ENCODE measurements at places on chromosomes 1 and 21.
A peak's percentile ranks its signal among the peaks of the same experiment; 100 is the strongest.

DNA sequence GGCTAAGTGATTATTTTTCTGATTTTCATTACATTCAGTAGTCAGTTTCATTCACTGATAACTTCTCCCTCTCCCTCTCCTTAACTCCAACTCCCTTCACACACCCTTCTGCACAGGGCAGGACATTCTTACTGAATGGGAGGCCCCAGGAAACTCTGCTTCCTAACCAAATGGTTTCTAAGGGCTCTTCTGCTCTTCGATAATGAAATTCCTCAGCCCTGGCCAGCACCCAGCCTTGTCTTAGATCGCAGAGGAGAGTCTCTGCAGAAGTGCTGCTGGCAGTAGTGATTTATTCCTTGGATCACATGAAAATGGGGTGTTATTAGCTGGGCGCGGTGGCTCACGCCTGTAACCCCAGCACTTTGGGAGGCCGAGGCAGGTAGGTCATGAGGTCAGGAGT, 16.4 kb downstream of the PLEKHM2 start:
- no peaks in the 10 kb centered on the region for H3K27me3 ChIP-seq
- H3K4me1 ChIP-seq = peaks cover 2% of the 10 kb centered on the region
- H3K27ac ChIP-seq = no peak overlapping the region
- H3K4me3 ChIP-seq = no peak overlapping the region

DNA sequence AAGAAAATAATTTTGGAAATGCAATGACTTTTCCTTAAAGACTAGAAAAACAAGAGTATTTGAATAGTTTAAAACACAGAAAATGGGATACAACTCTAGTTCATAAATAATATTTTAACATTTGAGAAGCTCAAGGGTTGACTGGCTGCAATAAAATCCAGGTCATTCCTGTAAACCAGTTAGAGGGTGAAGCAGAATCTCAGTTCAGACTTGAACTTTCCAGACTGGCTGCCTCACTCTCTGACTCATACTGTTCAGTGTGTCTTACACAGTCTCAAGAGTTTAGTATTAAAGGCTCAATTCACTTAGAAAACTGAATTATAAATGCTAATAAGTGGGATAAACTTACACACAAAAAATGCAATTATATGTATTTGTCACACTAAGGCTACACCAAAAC, 89.9 kb downstream of the RAVER2 start:
- DNase-seq = no peak
- no peak overlapping the region for H3K27ac ChIP-seq
- no peaks in the 10 kb centered on the region for H3K4me1 ChIP-seq
- no peaks in the 10 kb centered on the region for H3K27me3 ChIP-seq
- no peak overlapping the region for H3K4me3 ChIP-seq

DNA sequence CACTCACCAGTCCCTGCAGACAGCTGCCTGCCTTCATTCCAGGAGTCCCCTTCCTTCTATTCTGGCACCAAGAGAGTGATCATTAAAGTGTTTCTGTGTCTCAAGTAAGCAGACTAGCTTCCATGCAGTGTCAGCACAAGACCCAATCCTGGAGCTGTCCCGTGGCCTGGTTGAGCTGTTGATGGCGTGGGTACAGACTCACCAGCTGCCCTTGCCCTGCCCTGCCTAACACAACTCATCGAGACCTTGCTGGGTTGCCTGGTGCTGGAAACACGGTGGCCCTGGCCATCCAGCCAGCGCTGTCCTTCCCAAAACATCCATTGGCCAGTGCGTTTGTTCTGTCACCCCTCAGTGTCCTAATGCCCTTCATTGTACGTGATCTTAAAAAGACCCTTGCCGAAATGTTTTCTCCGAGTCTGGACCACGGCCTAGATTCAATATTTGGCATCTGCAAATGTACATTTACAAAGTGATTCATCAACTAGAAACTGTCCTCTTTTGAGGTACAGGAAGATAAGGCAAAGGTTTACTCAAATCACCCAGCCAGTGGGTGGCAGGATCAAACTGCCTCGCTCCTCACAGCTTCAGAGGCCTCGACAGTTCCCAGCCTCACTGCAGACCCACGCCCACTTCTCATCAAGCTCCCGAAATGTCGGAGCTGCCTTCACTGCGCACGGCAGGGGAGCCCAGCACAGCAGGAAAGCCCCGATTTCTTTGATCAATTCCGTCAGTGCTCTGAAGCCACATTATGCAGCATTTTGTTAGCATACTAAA, 494.2 kb downstream of the KIF26B start:
- H3K4me1 ChIP-seq = no peaks in the 10 kb centered on the region
- DNase-seq = no peak
- no peak overlapping the region for H3K27ac ChIP-seq
- H3K36me3 ChIP-seq = no peaks in the 10 kb centered on the region

- H3K36me3 ChIP-seq = no peaks in the 10 kb centered on the region
- H3K27me3 ChIP-seq = no peaks in the 10 kb centered on the region
- no peak overlapping the region for H3K27ac ChIP-seq
- no peak for DNase-seq
- H3K4me1 ChIP-seq = no peaks in the 10 kb centered on the region
Observed at GRCh38 chr1:54619749-54620148, 3.6 kb downstream of the FAM151A start.

- H3K36me3 ChIP-seq = no peaks in the 10 kb centered on the region
- no peak overlapping the region for H3K4me3 ChIP-seq
- H3K27me3 ChIP-seq = no peaks in the 10 kb centered on the region
- peak overlapping the region; percentile 95 for H3K27ac ChIP-seq
- H3K4me1 ChIP-seq = peaks cover 6% of the 10 kb centered on the region
Observed at GRCh38 chr1:91022518-91022929, 689 bp upstream of the ZNF644 start.

- peaks cover 2% of the 10 kb centered on the region for H3K27me3 ChIP-seq
- no peak for DNase-seq
- H3K4me1 ChIP-seq = no peaks in the 10 kb centered on the region
- H3K36me3 ChIP-seq = no peaks in the 10 kb centered on the region
- H3K27ac ChIP-seq = no peak overlapping the region
Observed at GRCh38 chr1:3155056-3155925, 86.3 kb downstream of the PRDM16 start.

GRCh38 chr1:34199927-34200326, 23.2 kb downstream of the C1orf94 start:
- H3K27me3 ChIP-seq = no peaks in the 10 kb centered on the region
- no peaks in the 10 kb centered on the region for H3K36me3 ChIP-seq
- DNase-seq = no peak
- H3K4me1 ChIP-seq = no peaks in the 10 kb centered on the region

DNA sequence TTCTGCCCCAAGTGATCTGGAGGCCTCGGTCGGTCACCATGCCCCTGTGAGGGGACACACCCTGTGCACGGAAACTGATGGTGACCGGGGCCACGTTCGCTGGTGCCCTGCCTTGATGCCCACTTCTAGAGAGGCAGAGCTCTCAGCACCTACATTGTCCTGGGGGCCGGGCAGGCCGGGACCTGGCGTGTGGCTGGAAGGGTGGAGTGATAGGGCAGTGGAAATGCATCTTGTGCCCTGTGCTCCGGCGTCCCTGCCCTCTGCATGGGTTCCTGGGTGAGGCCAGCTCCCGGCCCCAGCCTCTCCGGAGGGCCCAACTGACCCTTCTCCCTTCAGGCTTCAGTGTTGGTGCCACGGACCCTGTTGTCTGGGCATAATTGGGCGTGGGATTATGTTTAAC, 11.0 kb upstream of the UMODL1 start:
- H3K4me3 ChIP-seq = no peak overlapping the region
- no peaks in the 10 kb centered on the region for H3K4me1 ChIP-seq
- H3K27ac ChIP-seq = no peak overlapping the region
- DNase-seq = no peak
- no peaks in the 10 kb centered on the region for H3K27me3 ChIP-seq

- H3K27ac ChIP-seq = no peak overlapping the region
- H3K4me3 ChIP-seq = no peak overlapping the region
- peaks cover 5% of the 10 kb centered on the region for H3K4me1 ChIP-seq
- H3K36me3 ChIP-seq = no peaks in the 10 kb centered on the region
- peak; percentile 68 for DNase-seq
- H3K27me3 ChIP-seq = no peaks in the 10 kb centered on the region
Observed at GRCh38 chr21:25999921-26000582, 170.5 kb downstream of the APP start.

DNA sequence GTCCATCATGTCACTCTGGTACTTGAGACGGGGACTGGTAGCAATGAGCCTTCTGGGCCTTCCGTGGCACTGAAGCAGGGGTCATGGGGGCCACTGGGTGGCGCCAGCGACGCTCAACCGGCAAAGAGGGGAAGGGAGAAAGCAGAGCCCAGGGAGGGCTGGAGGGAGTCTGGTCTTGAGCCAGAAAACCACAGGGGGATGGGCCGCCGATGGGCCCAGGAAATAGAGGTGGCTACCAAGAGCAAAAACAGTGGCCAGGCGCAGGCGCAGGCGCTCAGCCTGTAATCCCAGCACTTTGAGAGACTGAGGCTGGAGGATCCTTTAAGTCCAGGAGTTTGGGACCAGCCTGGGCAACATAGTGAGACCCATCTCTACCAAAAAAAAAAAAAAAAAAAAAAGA, 21.8 kb downstream of the EXOC8 start:
- peak; percentile 31 for DNase-seq
- H3K4me1 ChIP-seq = no peaks in the 10 kb centered on the region
- H3K4me3 ChIP-seq = no peak overlapping the region
- no peaks in the 10 kb centered on the region for H3K36me3 ChIP-seq
- no peak overlapping the region for H3K27ac ChIP-seq
- H3K27me3 ChIP-seq = no peaks in the 10 kb centered on the region

DNA sequence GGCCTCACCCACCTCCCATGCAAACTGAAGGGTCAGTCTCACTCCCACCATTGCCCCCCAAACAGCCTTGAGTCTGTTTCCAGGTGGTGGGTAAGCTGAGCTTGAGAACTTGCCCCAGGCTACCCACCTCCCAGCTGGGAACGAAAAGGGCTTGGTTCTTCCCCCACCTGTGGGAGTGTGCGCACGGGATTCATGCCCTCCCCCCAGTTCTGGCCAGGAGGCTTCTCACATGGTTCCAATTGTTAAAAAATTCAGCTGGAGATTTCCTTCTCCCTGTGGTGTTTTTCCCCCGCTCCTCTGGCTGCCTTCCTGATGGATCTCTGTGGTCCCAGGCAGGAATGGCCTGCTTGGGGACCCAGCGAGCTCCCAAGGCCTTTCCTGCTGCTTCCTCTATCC, 81.8 kb upstream of the C21orf91 start:
- DNase-seq = no peak
- H3K4me1 ChIP-seq = no peaks in the 10 kb centered on the region
- no peak overlapping the region for H3K27ac ChIP-seq
- no peaks in the 10 kb centered on the region for H3K36me3 ChIP-seq

DNA sequence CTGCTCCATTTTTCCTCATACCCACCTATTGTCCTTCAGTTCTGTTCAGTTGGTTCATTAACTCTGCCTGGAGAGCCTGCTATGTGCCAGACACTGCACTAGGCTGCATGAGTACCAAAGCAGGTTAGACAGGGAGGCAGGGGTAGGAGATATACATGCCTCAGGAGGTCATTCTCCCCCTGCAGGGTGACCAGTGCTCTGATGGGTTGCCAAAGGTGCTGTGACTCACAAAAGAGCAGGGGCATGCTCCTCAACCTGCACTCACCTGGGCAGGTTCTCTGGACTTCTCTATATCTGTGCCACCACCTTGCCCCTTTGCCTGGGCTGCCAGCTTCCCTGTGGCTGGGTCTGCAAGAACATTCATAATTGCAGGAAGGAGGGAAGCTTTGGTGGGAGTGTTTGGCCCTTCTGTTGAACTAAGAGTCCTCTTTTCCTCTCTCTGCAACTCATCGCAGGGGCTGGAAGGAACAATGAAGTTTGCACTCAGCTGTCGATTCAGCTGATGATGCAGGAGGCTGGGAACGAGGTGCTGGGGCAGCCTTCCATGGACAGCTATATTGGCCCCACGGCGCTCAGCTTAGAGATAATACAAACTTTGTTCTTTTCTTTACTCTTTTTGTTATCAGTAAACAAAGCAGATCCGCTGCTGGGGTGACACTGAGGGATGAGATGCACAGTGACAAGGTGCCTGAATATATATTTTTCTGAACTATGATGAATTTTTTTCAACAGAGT, 356.4 kb upstream of the PLXNA2 start:
- no peaks in the 10 kb centered on the region for H3K4me1 ChIP-seq
- H3K27ac ChIP-seq = no peak overlapping the region
- no peaks in the 10 kb centered on the region for H3K27me3 ChIP-seq
- H3K36me3 ChIP-seq = no peaks in the 10 kb centered on the region
- no peak overlapping the region for H3K4me3 ChIP-seq
- no peak for DNase-seq

- H3K4me3 ChIP-seq = no peak overlapping the region
- no peaks in the 10 kb centered on the region for H3K27me3 ChIP-seq
- no peak for DNase-seq
- no peaks in the 10 kb centered on the region for H3K36me3 ChIP-seq
Observed at GRCh38 chr1:53585565-53585964, 126.4 kb downstream of the DMRTB1 start.

GRCh38 chr1:52706136-52706670, 8.1 kb upstream of the COA7 start:
- H3K27ac ChIP-seq = no peak overlapping the region
- no peaks in the 10 kb centered on the region for H3K4me1 ChIP-seq
- H3K4me3 ChIP-seq = no peak overlapping the region
- no peaks in the 10 kb centered on the region for H3K36me3 ChIP-seq
- H3K27me3 ChIP-seq = no peaks in the 10 kb centered on the region

GRCh38 chr1:36350659-36351226, 27.3 kb upstream of the EVA1B start:
- H3K4me1 ChIP-seq = no peaks in the 10 kb centered on the region
- peaks cover 98% of the 10 kb centered on the region for H3K36me3 ChIP-seq
- H3K27me3 ChIP-seq = no peaks in the 10 kb centered on the region
- peak overlapping the region; percentile 61 for H3K27ac ChIP-seq
- no peak overlapping the region for H3K4me3 ChIP-seq

DNA sequence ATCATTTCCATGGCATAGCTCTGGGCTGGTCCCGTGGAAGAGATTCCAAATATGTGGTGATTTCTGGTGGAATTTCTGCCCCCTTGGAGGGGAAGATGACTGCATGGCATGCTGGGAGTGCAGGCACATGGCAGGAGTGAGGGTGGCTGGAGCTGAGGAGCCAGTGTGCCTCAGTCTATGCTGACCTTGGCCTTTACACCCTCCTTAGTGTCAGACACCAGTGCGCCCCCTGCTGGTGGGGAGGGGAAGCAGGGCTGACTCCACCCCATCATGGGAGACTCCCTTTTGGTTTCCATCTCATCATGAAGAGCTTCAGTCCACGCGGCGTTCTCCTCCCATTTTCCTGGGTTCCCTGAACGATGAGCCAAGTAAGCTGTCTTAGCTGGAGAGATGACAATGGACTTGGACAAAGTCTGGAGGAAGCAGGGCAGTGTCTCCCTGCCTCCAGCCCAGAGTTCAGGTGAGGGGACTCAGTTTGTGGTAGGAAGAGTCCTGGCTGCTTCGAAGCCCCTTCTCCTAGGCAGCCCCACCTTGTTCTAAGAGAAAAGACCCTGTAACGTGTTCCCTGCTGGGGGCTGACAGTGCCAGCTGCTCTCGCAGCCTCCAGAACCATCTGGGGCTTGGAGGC, 10.3 kb downstream of the ALX3 start:
- H3K4me3 ChIP-seq = no peak overlapping the region
- peaks cover 2% of the 10 kb centered on the region for H3K4me1 ChIP-seq
- H3K36me3 ChIP-seq = peaks cover 68% of the 10 kb centered on the region
- peak; percentile 43 for DNase-seq

DNA sequence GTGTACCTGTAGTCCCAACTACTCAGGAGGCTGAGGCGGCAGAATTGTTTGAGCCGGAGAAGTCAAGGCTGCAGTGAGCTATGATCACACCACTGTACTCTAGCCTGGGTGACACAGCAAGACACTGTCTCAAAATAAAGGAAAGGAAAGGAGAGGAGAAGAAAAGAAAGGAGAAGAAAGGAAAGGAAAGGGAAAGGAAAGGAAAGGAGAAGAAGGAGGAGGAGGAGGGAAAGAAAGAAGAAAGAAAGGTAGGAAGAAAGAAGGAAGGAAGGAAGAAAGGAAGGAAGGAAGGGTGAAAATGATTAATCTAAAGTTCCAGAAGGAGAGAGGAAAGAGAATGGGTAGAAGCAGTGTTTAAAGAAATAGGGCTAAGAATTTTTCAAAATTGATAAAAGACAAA, 12.2 kb downstream of the SPOCD1 start:
- H3K4me3 ChIP-seq = no peak overlapping the region
- H3K27me3 ChIP-seq = no peaks in the 10 kb centered on the region

Measured in small intestine (tissue), 16 donors.